ENCODE measurements at places on chromosomes 7 and 10.

DNA sequence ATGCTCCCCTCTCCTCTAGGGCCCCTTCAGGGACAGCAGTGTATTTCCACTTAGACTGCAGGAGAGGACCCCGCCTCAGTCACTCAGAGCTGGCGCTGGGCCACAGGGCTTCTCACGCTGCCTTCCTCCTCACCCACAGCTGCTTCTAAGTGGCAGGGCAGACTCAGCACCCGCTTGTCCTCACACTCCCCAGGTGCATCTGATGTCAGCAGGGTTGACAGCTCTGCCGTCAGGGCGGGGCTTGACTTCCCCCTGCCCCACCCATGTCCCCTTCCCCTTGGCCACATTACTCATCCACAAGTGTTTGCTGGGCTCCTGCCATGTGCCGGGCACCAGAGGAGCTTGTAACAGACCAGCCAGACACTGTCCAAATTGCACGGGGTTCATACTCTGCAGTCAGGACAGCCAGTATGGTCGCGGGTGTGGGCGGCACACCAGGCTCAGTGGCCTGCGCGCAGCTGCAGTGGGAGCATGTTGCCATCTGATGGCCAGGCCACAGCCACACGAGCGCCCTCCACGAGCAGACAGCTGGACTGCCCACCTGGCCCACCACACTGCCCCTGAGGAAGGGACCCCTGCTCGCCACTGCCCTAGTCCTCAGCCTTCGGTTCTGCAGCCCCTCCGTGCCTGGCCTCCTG lies 29.3 kb upstream of the TTYH3 start:
- DNase-seq = no peak

GRCh38 chr10:123044391-123044790 lies 35.6 kb downstream of the ACADSB start:
- DNase-seq = no peak

DNA sequence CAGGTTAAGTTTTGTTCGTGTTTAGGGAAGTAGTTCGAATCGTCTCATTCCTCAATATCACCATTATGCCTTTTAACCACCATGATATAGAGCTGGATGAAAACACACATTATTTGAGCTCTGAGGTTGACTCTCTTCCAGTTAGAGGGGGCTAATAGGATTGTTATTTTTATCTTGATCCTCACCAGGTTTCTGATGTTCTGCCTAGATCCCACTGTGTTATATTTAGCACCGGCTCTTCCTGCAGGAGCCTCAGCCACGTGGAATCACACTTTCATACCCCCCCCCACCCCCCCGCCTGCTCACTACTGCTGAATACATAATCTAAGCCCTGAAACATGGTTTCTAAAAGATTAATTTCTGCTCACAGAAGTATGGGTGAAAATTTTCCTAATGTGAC lies 88.3 kb downstream of the NRCAM start:
- no peak for DNase-seq

DNA sequence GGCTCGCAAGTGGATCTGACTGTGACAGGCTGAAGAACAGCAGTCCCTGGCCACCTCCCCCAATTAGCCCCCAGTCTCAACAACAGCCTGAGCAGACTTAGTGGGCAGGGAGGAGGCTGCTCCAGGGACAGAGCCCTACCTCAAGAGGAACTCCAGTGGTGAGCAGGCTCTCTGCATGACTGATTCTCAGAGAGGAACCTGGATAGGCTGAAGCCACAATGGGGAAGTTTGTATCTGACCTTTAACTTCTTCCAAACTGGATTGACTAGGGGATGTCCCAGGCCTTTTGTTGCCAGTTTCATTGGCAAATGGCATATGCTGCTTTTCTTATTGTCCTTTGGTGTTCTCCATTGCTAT lies 93.0 kb downstream of the ARHGAP22 start:
- DNase-seq = no peak

Data from stimulated activated CD4-positive, alpha-beta T cell treated with anti-CD3 and anti-CD28 coated beads, Interleukin-15, amount 100 ng/mL, for 1 hour (primary cell).